ENCODE measurements at places on chromosomes 5 and 9. TPM values are rescaled to one million over a fixed set of nuclear protein-coding genes. Genes with fewer than 3 reads are reported as not detected.

Gene AK8
- total RNA-seq = 0.39 TPM

Gene DAP
- total RNA-seq = 108 TPM

Gene EIF4EBP3
- 8.6 TPM for total RNA-seq

Gene FAM221B
- total RNA-seq = not detected

Gene CCL21
- not detected for total RNA-seq

Gene PLPP7
- 3.3 TPM for total RNA-seq

Gene PCDHGA7
- 0.18 TPM for total RNA-seq

Gene ZBED3
- 6.8 TPM for total RNA-seq

Gene PCDHGC4
- 0.57 TPM for total RNA-seq

Gene ADAMTS19
- not detected for total RNA-seq

Gene ZCCHC7
- 43.7 TPM for total RNA-seq

Gene CCDC171
- 1.5 TPM for total RNA-seq

Gene IL13
- total RNA-seq = not detected

Gene RASGEF1C
- 0.49 TPM for total RNA-seq

Gene SPATA31C1
- total RNA-seq = not detected

Gene GBA2
- total RNA-seq = 109 TPM

Gene SLC25A25
- 10.7 TPM for total RNA-seq

Gene CATSPER3
- 0.69 TPM for total RNA-seq

Gene OR2V2
- not detected for total RNA-seq

Gene SHROOM1
- 13.5 TPM for total RNA-seq

Gene SLC1A3
- 0.13 TPM for total RNA-seq

Gene WASHC1
- total RNA-seq = 9.8 TPM

Gene INSL6
- not detected for total RNA-seq

Gene FOXD4L6
- total RNA-seq = not detected

Gene PPP3R2
- not detected for total RNA-seq

Gene CAMK2A
- 0.51 TPM for total RNA-seq

Gene MYMK
- not detected for total RNA-seq

Gene LMX1B
- total RNA-seq = 2.6 TPM

Gene SLC34A3
- total RNA-seq = not detected

Gene PCDHB2
- 12.8 TPM for total RNA-seq

Gene GGTA1
- not detected for total RNA-seq

Gene SAPCD2
- 18.4 TPM for total RNA-seq

Gene LRRC70
- 0.13 TPM for total RNA-seq

Measured in Panc1 (cell line).